ENCODE measurements at places on chromosomes 12 and 14. TPM values are rescaled to one million over a fixed set of nuclear protein-coding genes. Genes with fewer than 3 reads are reported as not detected.

DNA sequence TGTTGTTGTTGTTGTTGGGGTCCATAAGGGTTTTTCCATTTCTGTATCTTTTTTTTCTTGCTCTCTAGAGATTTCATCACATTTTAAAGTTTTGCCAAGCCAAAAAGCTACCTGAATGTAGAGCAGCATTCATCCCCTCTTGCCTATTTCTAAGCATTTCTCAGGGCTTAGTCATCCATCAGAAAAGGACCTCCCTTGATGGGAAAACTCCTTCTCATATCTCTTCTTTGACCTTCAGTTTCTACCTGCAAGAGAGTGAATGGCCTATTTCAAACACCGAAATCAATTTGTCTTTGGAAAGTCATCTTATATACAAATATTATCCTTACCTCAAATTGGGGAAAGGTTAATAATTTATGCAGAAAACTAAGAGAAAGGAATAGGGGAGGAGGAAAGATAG lies 4.5 kb downstream of the MYBPC1 start:
- no peak for DNase-seq

DNA sequence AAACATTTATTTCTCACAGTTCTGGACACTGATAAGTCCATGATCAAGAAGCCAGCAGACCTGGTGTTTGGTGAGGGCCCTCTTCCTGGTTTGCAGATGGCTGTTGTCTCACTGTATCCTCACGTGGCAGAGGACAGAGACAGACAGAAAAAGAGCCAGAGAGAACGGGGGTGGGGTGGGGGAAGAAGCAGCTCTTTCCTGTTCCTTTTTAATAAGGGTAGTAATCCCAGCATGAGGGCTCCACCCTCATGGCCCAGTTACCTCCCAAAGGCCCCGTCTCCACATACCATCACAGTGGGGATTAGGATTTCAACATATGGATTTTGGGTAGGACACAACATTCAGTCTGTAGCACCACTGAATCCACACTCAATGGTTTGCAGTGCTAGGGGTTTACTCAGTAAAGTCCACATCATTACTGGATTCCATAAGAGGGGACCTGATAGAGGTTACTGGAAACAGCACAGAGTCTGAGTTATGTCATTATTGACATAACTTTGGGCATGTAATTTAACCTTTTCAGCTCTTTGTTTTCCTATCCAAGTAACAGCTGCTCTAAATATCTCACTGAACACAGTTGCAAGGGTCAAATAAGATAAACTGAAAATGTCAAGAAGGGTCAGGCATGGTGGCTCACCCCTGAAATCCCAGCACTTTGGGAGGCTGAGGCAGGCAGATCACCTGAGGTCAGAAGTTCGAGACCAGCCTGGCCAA lies 53.2 kb downstream of the RPAP3 start:
- no peak for DNase-seq

- no peak for DNase-seq
Observed at GRCh38 chr14:55458800-55459515, 18.5 kb upstream of the TBPL2 start.

GRCh38 chr12:8831116-8831515 lies 8.7 kb downstream of the A2ML1 start:
- no peak for DNase-seq

- DNase-seq: peak; percentile 60
Observed at GRCh38 chr14:24339284-24340151, at the start of gene RIPK3. TSS of gene RIPK3 (minus strand) at chr14:24339991. CDS start at chr14:24339826, 165 bp downstream.

DNA sequence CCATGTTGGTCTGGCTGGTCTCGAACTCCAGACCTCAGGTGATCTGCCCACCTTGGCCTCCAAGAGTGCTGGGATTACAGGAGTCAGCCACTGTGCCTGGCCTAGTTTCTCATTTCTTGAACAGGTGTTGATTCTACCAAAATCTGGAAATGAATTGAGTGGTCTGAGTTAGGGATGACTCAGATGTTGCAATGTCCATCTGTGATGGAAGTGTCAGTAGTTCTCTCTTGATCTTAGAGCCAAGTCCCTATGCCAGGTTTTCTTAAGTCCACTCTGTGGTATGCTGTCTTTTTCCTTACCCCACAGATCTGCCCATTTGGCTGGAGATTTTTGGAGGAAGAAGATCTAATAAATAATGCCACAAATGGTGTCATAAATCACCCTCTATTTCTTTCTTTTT lies 12.6 kb downstream of the SNAPC1 start:
- no peak for DNase-seq

DNA sequence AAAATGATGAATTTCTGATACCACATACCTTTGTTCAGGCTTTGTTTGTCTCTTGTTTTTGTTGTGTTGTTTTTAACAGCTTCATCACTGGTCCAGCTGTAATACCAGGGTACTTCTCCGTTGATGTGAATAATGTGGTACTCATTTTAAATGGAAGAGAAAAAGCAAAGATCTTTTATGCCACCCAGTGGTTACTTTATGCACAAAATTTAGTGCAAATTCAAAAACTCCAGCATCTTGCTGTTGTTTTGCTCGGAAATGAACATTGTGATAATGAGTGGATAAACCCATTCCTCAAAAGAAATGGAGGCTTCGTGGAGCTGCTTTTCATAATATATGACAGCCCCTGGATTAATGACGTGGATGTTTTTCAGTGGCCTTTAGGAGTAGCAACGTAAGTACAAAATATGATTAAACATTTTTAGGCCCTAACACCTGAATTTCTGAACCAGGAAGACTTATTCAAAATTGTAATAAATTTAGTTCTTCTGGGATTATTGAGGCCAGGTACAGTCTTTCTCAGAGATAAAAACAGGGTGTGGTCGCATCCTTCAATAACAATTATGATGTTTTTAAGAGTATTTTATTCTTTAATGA lies 22.4 kb downstream of the RXYLT1 start:
- no peak for DNase-seq

DNA sequence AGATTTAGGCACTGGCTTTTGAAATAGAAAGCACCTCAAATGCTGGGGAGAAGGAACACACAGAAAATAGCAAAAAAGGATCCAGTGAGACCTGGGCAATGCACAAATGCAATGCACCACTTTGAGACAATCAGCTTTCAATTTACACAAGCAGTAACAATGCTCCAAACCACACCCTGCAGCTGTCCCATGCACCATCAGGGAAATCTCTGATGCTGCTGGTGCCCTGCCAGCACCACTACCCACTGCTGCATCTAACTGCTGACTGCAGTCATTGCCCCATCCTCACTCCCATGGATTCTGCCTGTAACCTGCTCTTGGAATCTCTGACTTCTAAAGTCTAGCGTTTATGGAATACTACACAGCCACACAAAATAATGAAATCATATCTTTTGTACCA lies 21.0 kb upstream of the HMGA2 start:
- no peak for DNase-seq

Gene CLEC4C
- not detected for total RNA-seq

Gene KLRK1
- total RNA-seq: 0.96 TPM

Gene C12orf43
- total RNA-seq: 14.4 TPM

Gene DEGS2
- total RNA-seq: 0.11 TPM

Gene C14orf119
- total RNA-seq: 3.1 TPM

Gene SLC25A21
- total RNA-seq: not detected
